ENCODE measurements at places on chromosomes 2 and 18.
A peak's percentile ranks its signal among the peaks of the same experiment; 100 is the strongest.

GRCh38 chr2:141105763-141106162 lies 1025.1 kb downstream of the LRP1B start:
- no peak for DNase-seq

DNA sequence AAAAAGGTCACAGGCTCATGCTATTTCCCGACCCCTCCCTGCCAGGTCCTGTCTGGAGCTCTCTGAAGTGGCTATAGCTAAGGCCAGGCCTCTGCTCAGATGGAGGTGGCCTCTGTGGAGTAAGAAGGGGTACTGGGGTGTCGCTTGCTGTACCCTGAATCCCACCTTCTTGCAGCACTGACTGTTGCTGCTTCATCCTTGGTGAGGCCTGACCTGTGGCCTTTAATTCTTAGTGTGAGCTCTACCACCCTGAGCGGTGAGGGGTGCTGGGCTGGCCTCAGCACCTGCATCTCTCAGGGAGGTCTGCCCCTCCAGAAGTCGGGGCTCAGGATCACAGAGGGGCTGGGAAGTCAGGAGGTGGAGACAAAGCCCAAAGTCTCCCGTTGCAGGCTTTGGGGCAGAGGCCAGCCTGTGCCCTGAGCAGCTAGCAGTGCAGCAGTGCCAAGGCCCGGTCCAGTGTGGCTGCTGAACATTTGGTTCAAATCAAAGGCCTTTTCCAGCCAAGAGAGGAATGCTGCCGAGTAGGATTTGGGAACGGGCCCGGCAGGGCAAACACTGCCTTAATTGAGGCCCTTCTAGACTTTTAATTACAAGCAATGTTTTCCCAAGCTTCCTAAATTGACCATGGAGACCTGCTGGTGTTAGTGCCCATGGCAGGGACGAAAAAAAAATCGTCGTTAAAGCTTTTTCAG lies 133.5 kb upstream of the HAAO start:
- DNase-seq: no peak

DNA sequence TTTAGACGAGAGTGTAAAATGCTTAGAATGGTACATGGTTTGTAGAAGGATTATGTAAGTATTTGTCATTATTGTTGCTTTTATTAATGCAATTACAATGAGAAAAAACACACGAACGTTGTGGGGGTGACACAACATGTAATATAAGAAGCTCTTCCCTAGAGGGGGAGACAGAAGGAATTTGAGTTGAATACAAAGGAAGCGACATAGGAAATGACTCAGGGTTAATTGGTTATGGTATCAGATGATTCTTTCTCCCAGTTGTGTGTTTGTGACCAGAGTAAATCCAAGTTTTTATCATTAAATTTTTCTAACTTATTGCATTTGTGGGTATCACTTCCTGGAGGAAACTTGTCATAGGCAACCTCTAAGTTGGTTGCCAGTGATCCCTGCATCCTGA lies 625.6 kb upstream of the CDH2 start:
- DNase-seq: no peak

- no peak for DNase-seq
Measured at GRCh38 chr2:25354116-25354515, 12.4 kb upstream of the DNMT3A start.

DNA sequence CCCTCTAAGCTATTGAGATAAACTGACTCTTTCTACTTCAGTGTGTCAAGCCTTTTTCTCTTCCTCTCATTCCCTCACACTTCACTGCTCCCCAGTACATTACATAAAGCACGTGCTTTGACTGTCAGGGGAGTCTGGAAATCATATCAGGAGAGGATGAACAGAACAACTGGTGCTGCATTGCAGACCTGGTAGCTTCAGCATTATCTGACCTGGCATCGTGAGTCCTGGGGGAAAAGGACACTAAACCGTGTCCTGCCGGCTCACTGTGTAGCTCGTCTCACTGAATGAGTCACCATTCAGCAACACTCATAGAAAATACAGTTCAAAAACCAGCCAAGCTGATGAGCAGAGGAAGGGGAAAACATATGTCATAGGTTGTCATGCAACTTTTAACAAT lies 108.5 kb upstream of the UNC80 start:
- peak; percentile 49 for DNase-seq

GRCh38 chr2:25125189-25125588 lies 43.2 kb downstream of the POMC start:
- DNase-seq: no peak

- no peak for DNase-seq
Measured at GRCh38 chr2:101704816-101705578, 7.5 kb downstream of the MAP4K4 start.

GRCh38 chr2:191204433-191204832 lies 40.8 kb upstream of the MYO1B start:
- no peak for DNase-seq

GRCh38 chr2:2836343-2837070 lies 505.4 kb upstream of the MYT1L start:
- DNase-seq: no peak

DNA sequence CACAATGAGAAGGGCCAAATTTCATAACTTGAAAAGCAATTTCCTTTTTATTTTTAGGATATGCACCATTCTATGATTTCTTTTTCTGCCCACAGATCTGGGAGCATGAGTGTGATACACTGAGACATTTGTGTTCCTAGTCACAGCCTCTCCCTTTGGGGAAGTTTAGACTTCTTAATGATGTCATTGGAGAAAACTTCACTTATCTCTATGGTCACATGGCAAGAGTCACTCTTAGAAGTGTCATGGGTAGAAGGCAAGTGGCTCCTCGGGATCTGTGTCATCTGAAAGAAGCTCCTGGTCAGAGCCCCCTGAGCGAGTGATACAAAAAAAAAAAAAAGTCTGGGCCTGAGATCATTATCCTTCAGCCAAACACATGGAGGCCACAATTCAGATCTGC lies 62.5 kb upstream of the LGALSL start:
- DNase-seq: peak; percentile 27

DNA sequence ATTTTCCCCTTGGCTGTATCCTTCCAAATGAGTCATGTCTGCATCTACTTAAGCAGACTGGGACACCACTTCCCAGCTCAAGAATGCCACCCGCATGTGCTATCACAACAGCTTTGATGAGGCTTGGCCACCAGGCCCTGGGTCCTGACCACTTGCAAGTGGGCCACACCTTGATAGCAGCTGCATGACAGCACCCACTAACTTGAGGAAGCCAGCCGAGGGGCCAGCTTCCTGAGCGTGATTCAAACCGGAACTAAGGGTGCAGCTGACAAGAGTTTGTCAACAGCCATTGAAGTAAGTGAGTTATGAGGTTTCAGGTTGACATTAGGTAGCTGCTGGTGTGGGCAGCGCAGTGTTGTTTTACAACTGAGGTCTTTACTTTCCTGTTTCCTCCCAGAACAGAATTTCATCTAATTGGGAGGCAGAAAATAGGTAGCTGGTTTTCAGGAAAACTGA lies 54.4 kb downstream of the EPHA4 start:
- no peak for DNase-seq

DNA sequence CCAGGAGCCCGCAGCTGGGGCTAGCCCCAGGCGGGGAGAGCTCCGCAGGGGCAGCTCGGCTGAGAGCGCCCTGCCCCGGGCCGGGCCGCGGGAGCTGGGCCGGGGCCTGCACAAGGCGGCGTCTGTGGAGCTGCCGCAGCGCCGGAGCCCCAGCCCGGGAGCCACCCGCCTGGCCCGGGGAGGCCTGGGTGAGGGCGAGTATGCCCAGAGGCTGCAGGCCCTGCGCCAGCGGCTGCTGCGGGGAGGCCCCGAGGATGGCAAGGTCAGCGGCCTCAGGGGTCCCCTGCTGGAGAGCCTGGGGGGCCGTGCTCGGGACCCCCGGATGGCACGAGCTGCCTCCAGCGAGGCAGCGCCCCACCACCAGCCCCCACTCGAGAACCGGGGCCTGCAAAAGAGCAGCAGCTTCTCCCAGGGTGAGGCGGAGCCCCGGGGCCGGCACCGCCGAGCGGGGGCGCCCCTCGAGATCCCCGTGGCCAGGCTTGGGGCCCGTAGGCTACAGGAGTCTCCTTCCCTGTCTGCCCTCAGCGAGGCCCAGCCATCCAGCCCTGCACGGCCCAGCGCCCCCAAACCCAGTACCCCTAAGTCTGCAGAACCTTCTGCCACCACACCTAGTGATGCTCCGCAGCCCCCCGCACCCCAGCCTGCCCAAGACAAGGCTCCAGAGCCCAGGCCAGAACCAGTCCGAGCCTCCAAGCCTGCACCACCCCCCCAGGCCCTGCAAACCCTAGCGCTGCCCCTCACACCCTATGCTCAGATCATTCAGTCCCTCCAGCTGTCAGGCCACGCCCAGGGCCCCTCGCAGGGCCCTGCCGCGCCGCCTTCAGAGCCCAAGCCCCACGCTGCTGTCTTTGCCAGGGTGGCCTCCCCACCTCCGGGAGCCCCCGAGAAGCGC lies 15.0 kb upstream of the GMPPA start:
- no peak for DNase-seq

DNA sequence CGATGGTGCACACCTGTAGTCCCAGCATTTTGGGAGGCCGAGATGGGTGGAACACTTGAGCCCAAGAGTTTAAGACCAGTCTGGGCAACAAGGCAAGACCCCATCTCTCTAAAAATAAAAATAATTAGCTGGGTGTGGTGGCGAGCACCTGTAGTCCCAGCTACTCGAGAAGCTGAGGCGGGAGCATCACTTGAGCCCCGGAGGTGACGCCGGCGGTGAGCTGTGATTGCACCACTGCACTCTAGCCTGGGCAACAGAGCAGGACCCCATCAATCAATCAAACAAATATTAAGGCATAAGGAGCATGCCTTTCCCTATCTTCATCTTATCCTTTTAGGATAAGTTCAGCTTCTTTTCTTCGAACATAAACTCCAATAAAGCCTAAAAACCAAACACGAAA lies 1.1 kb downstream of the WDSUB1 start:
- DNase-seq: no peak

GRCh38 chr2:70340761-70341476 lies 39.1 kb upstream of the FAM136A start:
- peak; percentile 55 for DNase-seq

- DNase-seq: no peak
Measured at GRCh38 chr2:28652217-28652616, 99.4 kb upstream of the PPP1CB start.

DNA sequence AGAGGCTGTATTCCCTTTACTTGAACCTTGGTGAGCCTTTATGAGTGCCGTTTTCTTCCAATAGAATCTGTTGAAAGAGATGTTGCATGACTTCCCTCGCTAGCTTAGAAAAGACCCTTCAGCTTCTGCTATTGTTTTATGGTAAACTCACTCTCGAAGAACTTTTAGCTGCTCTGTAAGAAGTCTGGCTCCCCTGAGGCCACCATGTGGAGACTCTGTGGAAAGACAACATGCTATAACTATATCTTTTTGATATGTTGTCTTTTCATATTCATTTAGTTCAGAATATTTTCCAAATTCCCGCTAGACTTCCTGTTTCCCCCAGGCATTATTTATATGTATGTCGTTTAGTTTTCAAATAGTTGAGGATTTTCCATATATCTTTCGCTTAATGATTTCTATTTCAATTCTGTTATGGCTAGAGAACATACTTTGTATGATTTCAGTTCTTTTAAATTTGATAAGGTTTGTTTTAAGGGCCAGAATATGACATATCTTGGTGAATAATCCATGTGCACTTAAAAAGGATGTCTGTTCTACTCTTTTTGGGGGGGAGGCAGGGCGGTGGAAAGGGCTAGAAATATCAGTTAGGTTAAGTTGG lies 64.1 kb downstream of the PTPN4 start:
- DNase-seq: no peak

GRCh38 chr2:185202381-185202780 lies 536.2 kb upstream of the FSIP2 start:
- no peak for DNase-seq

DNA sequence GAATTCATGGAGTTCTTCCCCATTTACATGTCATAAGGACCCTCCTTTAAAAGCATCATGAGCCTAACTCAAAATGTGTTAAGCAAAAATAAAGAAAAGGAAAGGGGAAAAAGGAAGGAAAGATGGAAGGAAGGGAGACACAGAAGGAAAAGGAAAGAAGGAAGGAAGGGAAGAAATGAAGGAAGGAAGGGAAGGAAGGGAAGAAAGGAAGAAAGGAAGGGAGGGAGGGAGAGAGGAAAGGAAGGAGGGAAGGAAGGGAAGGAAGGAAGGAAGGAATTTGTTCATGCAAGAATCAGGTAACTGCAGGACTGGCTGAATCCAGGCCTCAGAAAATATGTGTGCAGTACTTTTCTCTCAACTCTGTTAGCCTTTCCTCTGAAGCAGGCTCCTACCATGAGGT lies 32.0 kb downstream of the KIAA2012 start:
- no peak for DNase-seq

DNA sequence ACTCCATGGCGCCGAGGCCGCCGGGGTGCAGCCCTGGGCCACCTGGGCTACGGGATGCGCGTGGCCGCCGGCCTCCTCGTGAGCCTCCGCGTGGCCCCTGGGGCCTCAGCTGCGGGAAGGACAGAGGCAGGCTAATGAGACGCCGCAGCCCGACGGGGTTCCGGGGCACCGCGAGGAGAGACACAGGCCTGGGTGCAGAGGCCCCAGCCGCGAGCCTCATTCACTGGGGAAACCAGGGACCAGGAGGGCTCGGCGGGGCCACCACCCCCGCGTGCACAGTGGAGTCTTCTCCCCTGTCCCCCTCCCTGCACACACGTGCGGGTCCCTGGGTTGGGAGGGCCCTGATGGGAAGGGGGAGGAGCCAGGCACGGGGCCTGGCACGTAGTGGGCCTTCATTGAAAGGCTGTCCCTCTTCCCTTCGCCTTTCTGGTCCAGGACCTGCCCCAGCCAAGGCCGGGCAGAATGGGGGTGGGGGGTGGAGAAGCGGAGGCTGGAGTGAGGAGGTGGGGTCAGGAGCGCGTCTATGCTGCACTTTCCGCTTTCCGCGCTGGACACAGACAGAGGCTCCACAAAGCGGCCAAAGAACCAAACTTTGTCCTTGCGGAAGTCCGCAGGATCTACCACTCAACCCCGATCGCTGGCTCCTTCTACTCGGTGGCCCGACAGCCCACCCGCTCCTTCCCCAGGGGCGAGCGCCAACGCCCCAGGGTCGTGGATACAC lies 9.1 kb downstream of the ALPP start:
- no peak for DNase-seq

GRCh38 chr2:74472945-74473258 lies 422 bp upstream of the MRPL53 start:
- DNase-seq: no peak

DNA sequence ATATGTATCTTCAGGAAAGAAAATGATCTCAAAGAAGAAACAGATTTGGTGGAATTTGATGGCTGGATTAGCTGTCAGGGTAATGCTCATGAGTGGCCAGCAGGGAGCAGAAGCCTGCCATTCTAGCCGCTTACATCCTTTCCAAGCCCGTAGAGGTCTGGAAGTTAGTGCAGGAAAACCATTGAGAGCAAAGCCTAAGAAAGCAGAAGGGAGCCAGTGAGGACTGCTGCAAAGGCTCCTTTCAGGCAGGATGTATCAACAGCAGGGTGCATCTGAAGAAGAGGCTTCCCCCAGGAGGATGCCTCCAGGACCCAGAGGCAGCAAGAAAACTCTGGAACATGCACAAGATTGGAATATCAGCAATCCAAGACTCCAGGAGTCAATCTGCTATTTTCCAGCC lies 22.9 kb upstream of the LBH start:
- DNase-seq: peak; percentile 63
